COR-L47 (cell line): ENCODE measurements at places on chromosomes 6 and 20.

- no peak for DNase-seq
Observed at GRCh38 chr6:134288538-134289203, 29.2 kb downstream of the SGK1 start.

DNA sequence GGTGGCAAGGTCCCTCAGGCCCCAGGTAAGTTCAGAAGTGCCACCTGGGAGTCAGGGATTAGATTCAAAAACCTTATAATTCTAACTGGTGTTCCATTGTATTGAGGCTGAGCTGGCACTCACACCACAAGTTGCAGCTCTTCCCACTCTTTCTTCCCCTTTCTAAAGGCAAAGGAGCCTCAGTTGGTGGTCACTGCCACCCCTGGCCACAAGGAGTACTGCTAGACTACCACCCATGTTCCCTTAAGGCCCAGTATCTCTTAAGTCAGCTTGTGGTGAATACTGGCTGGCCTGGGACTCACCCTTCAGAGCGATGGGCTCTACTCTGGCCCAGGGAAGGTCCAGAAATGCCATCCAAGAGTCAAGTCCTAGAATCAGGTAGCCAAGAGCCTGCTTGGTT, 421.1 kb upstream of the KHDRBS2 start:
- DNase-seq: no peak

- DNase-seq: no peak
Observed at GRCh38 chr20:24766826-24767622, 182.0 kb upstream of the CST7 start.

DNA sequence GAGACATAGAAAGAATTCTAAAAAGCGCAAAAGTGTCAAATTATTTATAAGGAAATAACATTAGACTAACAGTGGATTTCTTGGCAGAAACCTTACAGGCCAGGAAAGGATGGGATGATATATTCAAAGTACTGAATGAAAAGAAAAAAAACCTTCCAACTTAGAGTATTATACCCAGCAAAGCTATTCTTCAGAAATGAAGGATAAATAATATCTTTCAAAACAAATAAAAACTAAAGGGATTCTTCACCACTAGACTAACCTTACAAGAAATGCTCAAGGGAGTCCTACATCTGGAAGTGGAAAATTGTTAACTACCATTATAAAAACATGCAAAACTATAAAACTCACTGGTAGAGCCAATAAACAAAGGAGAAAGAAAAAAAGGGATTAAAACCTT, 65.8 kb downstream of the SLC22A2 start:
- no peak for DNase-seq

- DNase-seq: no peak
Observed at GRCh38 chr6:67694127-67694526, 941.0 kb upstream of the ADGRB3 start.

DNA sequence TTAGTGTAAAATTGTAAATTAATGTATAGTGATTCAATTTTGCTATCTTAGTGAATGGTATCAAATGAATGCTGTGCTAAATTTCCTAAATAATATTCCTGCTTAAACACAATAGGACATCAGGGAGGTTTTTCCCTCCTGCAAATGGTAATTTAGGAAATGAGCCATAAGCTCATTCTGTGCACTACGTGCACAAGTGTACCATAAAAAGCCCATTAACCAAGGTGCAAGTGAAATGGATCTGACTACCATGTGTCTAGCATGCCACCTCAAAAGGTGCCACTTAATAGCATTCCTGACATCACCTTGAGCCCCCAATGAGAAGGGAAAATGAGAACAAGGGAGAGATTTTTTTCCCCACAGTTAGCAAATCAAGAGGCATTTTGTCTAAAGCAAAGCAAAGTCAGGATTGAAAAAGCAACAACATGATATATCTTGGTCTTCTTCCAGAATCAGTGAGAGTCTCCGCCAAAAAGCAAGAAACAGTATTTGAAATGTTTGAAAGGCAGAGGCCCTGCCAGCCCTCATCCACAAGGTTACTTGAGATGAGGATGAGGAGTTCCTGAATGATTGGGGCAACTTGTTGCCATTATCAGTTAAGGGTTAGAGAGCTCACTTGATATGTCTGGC, 334.2 kb upstream of the RSPO3 start:
- DNase-seq: no peak

GRCh38 chr20:50297498-50298376, 107.1 kb downstream of the CEBPB start:
- DNase-seq: no peak

DNA sequence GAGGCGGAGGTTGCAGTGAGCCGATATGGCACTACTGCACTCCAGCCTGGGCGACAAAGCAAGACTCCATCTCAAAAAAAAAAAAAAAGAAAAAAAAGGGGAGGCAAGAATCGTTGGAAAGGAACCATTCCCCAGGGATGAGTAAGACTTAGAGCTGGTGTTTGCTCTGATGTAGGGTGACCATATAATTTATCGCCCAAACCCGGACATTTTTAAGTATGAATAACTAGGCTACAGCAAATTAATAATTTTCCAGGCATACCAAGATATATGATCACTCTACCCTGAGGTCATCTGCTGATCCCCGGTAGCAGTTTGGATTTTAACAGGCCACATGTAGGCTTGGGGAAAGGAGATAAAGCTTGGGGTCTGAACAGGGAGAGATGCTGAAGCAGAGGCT, 260.9 kb downstream of the BTBD9 start:
- no peak for DNase-seq

DNA sequence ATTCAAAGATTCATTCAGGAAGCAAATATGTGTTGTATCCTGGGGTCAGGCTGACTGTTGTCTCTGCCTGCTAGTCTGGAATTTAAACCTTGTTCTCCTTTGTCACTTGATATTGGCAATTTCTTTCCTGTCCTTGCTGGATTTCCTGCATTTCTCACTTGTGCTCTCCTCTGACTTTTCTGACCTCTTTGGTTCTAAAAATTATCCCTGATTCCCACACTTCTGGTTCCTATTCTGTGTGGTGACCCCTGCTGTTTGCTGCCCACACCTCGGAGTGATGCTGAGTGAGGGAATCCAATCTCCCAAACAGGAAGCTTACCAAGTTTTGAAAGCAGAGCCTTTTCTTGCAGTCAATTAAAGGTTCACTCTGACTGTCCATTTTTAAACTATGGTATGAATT, 345.3 kb downstream of the CDKAL1 start:
- no peak for DNase-seq

GRCh38 chr6:89553431-89553830, 85.1 kb downstream of the LYRM2 start:
- no peak for DNase-seq

GRCh38 chr6:38786486-38786885, 71.4 kb downstream of the DNAH8 start:
- DNase-seq: no peak

GRCh38 chr6:85461798-85462170, 11.9 kb downstream of the NT5E start:
- DNase-seq: no peak

DNA sequence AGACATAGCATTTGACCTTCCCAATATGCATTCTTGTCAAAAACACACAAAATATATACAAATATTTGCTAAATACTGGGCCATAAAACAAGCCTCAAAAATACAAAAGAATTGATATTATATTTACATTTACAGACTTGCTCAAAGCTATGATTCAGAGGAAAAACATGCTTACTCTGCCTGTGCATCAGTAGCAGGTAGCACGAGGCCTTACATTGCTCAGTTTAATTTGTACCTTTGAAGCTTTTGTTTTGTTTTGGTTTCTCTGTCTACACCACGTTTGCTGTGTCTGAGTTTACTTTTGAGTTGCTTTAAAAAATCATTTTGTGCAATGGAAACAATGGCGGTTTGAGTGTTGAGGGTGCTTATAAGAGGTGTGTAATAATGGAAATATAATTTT, 99.3 kb downstream of the PHF3 start:
- no peak for DNase-seq

DNA sequence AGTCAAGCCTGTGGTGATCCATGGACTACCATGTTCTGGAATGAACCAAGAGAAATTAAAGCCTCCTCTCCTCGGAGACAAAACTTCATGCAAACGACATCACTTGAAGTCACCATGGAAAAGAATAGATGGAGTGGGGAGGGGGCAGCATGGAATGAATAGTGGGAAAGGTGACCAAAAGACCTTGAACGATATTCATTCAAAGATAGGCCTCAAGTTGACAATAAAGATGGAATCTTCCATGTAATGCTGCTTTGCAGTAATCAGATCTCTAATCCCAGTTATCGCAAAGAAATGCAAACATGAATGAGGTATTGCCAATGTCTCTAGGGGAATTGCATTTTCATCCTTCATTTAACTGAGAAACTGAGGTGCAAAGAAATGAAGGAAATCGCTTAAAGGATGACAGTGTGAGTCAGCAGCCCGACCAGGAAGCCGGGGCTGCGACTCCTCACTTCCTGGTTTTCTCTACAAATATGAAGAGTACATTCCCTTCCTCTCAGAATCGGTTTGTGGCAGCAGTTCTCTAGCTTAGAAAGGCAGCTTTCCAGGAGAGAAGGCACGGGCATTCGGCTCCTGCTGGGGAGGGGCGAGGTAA, 65.6 kb upstream of the RREB1 start:
- DNase-seq: no peak

DNA sequence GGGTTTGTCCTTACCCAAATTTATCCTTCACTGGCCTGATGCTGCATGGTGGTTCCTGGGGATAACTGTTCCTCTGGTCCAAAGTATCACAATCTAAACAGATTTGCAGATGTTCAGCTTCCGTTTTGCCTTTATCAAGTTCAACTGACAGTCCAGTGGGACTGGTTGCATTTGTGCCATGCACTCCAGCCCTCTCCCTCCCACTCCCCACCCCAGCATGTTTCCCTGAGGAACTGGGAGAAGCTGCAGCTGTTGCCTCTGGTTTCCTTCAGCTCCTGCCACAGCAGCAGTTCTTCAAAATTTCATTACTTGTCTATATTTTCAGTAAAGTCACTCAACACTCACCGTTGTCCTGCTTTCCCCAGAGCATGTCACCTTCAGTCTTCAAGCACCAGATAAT, 39.5 kb upstream of the KIF16B start:
- no peak for DNase-seq

GRCh38 chr6:147578883-147579282, 70.4 kb downstream of the SAMD5 start:
- DNase-seq: no peak

DNA sequence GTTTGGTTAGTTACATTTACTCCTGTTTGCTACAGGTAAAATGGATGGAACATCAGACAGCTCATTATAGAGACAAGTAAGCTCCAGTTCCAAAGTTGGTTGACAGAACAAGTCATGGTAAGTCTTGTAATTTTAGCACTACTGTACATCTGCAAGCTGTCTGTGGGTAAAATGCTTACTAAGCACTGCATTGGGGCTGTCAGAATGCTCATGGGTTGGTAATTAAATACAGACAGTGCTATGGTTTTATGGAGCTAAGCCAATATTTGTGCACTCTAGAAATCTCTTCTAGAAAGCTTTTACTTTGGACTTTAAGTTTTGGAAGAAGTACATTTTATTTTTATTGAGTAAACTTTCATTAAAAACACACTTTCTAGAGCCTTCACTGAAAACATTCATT, 419.2 kb upstream of the MMS22L start:
- no peak for DNase-seq

DNA sequence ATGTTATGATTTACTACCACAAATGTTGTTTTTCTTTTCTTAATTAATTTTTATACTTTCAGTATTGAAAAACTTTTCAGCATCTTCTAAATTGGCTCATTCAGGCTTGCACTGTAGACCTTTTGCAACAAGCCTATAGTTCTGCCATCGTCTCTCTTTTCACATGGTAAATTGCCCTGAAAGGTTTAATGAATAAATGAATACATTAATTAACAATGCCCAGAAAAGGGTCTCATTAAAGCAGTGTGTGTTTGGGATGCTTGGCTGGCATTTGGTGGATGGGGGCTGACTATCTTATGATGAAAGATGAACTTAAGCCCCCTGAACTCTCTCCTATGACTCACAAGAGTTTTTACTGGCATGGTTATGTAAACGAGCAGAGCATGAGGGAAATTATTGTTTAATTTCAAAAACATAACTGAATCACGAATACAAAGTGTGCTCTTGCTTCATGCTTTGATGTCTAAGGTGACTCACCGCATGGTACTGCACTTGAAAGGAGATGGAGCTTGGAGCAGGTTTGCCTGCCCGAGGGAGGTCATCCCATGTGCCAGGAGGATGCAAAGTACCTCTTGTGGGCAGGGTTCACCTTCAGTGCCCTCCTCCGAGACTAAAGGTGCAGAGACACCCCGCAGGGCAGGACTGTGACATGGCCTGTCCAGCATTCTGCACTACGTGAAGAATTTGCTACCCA, 13.8 kb upstream of the PCK1 start:
- no peak for DNase-seq

- DNase-seq: no peak
Observed at GRCh38 chr20:2300420-2300819, 4.6 kb downstream of the TGM3 start.

- DNase-seq: no peak
Observed at GRCh38 chr20:11492386-11492785, 425.3 kb upstream of the BTBD3 start.

DNA sequence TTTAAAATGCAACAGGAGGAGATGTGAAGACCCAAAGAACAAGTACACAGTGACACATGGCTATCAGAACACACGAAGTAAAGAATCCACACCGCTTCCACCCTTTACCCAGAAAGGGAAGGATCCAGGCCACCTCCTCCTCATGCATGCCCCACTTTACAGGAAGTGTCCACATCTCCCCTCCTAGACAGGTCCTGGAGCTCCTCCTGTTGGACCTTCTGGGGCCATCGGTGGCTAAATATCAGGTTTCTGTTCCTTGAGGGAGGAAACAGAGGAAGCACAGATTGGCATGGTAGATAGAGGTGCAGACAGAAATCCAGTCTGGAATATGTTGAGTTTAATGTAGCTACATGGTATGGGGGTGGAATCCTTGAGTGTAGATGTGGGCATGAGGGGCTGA, 10.9 kb downstream of the NINL start:
- DNase-seq: no peak

GRCh38 chr6:147173140-147173539, 31.1 kb upstream of the STXBP5 start:
- DNase-seq: no peak

DNA sequence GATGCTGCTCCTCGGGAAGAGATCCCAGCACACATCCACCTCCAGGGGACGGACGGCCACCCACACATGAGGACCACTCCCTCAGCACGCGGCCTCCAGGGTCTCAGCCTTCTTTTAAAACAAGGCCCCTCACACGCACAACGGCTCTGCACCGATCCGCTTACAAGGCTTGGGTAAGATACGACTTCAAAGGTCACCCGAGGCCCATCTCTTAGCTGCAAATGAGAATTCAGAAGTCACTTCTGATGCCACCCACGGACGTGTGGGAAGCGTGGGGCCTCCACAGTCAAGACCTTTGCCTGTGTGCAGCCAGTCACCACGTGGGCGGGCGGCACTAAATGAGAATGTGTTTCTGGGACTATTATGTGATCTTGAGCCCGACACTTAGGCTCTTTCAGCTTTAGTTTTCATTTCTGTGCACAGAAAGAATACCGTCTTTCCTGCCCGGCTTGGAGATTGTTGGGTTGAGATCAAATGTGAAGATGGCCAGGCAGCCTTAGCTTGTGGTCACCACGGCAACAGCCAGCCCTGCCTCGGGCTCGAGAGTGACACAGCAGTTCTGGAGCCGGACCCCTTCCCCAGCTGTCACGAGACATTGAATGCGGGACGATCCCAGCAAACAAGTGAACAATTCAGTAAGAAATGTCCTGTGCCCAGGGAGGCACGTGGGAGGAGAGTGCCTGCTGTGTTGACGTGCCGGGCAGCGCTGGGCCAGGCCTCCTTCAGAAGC, 91.6 kb downstream of the RAMACL start:
- DNase-seq: no peak
